Stimulated activated CD8-positive, alpha-beta memory T cell treated with anti-CD3 and anti-CD28 coated beads, Interleukin-4, amount 100 ng/mL, for 1 hour (primary cell): ENCODE measurements at places on chromosomes 16 and 17.
A peak's percentile ranks its signal among the peaks of the same experiment; 100 is the strongest.

DNA sequence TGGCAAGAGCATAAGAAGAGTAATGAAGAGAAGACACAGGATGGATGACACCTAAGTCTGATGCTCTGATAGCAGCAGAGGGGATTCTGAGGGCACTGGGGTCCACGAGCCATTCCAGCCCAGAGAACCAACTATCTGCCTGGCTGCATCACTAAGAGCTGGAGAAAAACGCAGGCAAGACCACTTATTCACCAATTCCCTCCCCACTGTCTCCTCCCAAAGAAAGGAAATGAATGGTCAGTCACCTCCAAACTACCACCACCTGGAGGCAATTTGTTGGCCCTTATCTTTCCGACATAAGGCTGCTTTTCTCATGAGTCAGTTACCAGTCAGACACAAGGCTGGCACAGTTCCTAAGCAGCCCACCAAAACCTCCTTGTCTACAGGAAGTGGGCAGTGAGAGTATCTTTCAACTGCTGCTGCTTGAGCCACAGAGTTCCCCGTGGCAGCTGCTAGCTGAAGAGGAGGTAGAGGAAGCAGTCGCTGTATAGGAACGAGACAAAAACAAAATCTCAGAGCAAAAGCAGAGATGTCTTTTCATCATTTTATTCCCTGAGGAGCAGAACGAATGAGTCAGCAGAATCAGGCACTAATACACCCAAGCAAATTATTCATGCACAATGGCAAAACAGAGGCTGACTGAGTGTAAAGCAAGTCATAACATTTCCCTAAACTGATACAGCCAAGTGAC lies 111.1 kb downstream of the SMG6 start:
- DNase-seq = peak; percentile 47

GRCh38 chr16:80457871-80458270 lies 82.9 kb upstream of the DYNLRB2 start:
- DNase-seq = no peak

DNA sequence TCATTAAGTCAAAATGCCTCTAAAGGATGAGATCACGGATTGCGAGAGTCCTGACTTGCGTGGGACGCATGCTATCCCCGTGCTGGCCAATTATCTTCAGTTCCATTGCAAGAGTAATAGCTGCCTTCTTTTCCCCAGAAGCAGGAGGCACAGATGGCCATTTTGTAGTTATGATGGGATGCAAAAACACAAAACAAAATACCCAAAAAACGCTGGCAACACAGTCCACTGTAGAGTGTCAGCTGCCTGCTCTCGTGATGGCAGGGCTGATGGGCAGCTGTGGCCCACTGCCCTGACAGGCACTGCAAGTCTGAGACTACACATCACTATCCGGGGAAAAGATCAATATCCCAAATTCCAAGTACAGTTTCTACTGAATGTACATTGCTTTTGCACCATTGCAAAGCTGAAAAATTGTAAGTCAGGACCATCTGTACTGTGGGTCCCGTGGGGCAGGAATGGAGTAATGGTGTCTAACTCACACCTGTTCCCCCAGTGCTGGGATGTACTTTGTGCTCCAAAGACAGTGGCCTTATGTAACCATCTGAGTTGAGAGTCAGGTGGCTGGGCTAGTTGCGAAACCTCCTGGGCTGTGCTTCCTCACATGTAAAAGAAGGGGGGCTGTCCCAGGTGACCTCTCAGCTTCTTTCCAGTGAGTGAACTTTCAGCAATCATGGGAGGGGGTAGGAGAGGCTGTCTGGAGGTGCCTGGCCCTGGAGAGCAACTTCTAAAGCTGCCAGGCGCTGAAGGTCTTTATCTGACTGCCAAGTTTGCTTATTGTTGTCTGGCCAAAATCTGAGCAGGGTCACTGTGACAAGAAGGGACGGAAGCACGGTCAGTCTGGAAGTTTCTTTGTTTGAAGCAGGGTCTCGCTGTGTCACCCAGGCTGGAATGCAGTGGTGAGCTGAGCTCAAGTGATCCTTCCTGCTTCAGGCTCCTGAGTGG lies 4.7 kb downstream of the SLC47A1 start:
- no peak for DNase-seq

DNA sequence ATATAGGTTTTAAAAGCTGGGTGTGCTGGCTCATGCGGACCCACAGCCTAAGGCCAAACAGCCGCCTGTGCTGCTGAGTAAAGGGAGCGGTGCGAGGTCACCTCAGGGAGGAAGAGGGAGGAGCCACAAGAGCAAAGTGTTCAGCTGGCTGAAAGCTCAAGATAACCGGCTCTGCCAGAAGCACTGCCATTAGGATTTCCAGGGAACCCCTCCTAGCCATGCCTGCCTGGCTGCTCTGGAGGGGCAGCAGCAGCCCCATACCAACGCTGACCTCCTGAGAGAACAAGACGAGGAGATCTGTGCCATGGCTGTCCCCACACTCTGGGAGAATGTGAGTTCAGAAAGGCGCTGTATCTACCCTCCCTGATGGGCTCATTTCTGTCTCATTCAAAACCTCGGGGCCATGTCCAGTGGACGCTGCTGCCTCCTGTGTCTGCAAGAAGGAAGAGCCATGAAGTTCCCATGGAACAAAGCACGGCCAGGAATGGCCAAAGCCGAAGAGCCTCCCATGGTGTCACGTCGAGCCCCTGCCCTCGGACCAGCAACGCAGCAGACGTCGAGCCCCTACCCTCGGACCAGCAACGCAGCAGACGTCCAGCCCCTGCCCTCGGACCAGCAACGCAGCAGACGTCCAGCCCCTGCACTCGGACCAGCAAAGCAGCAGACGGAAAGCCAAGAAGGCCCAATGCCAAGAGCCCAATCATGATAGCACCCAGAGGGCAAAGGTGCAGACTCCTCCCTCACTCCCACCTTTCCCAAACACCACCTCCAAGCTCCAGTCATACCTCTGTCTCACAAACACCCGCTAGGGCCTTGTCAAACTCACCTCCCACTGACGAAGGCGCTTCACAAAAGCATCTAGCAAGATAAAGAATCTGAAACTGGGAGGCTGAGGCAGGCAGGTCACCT lies 107.0 kb downstream of the ANKRD11 start:
- DNase-seq = no peak

DNA sequence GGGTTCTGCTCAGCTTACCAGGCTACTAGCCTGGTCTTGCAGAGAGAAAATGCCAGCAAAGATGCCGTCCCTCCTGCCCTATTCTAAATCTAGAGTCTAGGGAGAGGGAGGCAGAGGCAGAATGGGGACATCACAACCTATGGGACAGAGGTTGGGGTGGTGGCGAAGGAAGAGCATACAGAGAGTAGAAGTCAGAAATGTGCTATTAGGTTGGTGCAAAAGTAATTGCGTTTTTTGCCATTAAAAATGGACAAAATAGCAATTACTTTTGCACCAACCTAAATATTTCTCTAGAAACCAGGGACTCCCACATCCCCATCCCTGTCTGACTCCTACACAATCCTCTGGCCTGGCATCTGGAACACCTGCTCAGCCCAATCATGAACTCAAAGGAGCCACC lies 127.7 kb downstream of the GAS7 start:
- no peak for DNase-seq

DNA sequence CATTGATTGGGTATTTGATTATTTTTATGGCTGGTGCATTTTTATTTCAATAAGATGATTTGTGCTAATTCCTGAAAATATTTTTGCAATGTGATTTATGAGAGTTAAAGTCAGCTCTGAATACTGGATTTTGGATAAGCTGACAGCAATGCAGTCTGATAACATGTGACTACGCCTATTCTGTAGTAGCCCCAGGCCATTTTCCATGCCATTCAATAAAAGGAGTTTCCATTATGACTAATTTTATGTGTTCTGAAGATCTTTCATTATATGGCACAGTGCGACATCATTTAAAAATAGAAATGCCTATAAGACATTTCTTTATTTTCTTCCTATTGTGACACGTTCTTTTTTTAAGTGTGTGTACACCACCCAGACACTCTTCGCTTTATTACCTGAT lies 46.3 kb downstream of the KCNJ2 start:
- DNase-seq = no peak

DNA sequence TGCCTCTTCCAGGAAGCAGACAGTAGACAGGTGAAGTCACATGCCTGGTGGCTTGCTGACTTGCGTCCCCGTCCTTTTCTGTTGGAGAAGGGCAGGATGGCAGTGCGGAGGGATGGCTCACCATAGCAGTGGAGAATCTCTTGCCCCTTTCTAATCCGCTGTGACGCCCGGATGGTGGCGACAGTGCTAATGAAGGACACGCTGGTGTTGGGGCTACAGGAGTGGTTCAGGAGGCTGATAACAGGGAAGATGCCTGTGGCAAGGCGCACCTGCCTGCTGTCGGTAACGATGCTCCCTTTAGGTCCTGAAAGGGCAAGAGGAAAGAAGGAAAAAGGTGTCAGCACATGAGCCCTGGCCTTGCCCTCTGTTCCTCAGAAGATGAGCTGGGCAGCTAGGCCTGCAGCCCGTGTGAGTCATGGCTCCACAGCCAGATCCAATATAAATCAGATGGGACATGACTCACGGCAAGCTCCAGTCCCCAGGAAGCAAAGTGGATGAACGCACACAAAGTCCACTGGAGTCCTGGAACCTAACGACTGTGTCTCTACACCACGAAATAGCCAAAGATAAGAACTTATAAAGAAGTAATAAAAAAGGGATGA lies 25.5 kb downstream of the SERPINF1 start:
- no peak for DNase-seq

DNA sequence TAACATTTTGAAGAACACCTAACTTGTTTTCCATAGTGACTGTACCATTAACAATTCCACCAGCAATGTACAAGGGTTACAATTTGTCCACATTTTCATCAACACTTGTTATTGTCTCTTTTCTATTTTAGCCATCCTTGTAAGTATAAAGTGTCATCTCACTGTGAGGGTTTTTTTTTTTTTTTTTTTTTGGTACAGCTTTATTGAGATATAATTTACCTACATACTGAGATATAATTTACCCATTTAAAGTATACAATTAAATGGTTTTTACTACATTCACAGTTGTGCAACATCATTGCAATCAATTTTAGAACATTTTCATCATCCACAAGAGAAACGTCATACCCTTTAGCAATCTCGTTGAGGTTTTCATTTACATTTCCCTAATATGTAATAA lies 17.9 kb upstream of the TMIGD1 start:
- no peak for DNase-seq

DNA sequence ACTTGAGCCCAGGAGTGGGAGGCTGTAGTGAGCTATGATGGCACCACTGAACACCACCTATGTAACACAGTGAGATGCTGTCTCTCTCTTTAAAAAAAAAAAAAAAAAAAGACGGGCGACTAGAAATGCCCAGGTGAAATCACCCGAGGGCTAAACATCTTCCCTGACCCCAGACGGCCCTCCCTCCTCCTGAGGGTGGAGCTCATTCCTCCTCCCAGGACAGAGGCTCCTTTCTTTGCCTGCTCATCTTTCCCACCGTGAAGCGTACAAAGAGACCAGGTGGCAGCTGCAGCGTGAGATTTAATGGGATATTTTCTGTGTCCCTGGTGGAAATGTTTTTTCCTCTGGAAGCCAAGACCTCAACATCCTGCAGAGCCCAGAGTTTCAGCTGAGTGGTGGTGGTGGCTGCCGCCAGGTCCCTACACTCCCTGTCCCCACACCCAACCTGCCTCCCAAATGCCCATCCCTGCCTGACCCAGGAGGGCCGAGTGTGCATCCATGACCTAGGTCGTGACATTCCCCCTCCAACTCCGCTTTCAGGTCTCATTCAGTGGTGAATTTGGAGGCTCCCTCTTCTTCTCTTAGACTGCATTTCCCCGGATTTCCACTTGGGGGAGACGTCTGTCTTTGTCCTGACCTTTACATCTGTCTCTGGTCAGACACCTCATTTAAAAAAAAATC lies 14.4 kb upstream of the GPRC5B start:
- DNase-seq = no peak

DNA sequence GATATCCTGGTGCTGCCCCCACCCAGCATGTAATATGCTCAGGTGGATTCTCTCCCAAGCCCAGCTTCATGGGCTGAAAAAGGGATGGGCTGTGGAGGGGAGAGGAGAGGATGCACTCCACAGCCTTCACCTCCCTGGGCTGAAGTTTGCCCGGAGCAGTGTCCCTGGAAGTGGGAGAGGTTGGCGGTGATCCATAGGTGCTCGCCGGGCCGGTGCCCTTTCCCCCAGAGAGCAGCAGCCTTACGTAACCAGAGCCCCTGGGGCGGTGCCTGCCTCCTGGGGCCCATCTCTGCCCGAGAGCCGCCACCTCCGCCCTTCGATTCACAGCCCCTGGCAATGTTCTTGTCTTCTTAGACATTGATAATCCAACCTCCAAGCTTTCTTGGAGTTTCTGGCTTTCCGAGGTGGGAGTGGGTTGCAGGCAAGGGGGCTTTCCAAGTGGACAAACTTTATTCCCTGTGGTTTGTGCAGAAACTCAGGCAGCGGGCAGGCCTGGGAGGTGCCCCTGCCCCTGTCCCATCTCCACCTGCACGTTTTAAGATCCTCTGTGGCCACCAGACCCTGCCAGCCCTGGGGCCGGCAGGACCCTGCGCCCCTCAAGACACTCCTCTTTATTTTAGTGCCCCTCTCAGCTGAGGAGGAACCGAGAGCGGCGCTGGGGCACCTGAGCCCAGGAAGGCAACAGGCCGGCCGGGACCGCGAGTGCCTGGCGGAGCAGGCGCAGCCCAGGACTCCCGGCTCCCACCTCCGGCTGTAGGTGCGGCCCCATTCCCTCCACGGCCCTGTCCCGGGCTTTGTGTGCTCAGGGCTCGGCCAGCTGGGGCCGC lies 3.1 kb upstream of the WDR90 start:
- DNase-seq = no peak

DNA sequence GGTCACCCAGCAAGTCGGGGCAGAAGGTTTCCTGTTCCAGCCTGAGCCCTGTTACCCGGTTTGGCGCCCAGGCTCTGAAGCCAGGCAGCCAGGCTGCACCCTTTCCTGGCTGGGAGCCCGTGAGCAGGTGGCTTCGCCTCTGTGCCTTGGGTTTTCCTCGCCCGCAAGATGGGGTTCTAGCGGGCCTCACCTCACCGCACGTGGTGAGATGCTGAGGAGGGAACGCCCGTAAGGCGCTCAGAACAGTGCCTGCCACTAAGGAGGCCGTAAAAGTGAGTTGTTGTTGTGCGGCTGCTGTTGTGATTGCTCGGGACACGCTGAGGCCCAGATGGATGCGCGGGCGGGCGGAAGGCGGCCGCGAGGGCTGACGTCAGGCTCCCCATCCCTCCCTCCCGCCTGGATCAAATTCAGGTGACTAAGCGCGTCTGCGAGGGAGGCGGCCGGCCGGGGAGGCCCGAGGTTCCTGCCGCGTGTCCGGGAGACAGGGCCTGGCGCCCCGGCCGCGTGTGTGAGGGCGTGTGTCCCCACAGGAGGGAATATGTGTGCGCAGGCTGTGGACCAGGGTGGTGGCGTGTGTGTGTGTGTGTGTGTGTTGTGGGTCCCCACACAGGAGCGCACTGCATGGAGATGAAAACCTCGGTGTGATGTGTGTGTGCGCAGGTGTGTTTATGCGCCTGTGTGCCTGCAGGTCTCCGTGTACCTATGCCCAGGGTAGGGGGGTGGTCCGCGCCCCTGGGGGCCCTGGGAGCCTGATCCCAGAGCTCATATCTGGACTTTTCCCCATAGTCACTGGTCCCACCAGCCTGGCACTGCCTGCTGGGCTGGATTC lies 4.3 kb downstream of the CAMKK1 start:
- DNase-seq = no peak

- no peak for DNase-seq
Measured at GRCh38 chr17:1010086-1010450, 13.1 kb downstream of the TIMM22 start.

- DNase-seq = no peak
Measured at GRCh38 chr16:15958703-15959348, 9.4 kb downstream of the ABCC1 start.
